Airway epithelial cell (primary cell): ENCODE measurements at places on chromosomes 1 and 21. TPM values are rescaled to one million over a fixed set of nuclear protein-coding genes. Genes with fewer than 3 reads are reported as not detected.

IGSF3 gene
- total RNA-seq, result 61.4 and 79.1 TPM in 2 replicates

SERTAD4 gene
- 5.9 and 7.6 TPM in 2 replicates for total RNA-seq

XCL1 gene
- total RNA-seq, result not detected in 2 replicates

HSD3B1 gene
- total RNA-seq, result not detected in 2 replicates

GPR25 gene
- not detected in 2 replicates for total RNA-seq

DISP3 gene
- 0.37 and 0.71 TPM in 2 replicates for total RNA-seq

RGS2 gene
- 33.9 and 36.7 TPM in 2 replicates for total RNA-seq

CD5L gene
- total RNA-seq, result not detected in 2 replicates

LMX1A gene
- not detected in 2 replicates for total RNA-seq

SLC45A1 gene
- total RNA-seq, result 0.14 and 0.35 TPM in 2 replicates

SMPDL3B gene
- total RNA-seq, result 3.7 and 4.4 TPM in 2 replicates

KCNH1 gene
- not detected in 2 replicates for total RNA-seq

PLEKHA6 gene
- total RNA-seq, result 4.3 and 10.2 TPM in 2 replicates

CRP gene
- total RNA-seq, result not detected in 2 replicates

PKP1 gene
- 256 and 357 TPM in 2 replicates for total RNA-seq

NADK gene
- total RNA-seq, result 56.7 and 58.0 TPM in 2 replicates

MRAP gene
- total RNA-seq, result not detected in 2 replicates

TTLL7 gene
- total RNA-seq, result 2.1 and 2.5 TPM in 2 replicates
